ENCODE measurements at places on chromosomes 3 and 15.

DNA sequence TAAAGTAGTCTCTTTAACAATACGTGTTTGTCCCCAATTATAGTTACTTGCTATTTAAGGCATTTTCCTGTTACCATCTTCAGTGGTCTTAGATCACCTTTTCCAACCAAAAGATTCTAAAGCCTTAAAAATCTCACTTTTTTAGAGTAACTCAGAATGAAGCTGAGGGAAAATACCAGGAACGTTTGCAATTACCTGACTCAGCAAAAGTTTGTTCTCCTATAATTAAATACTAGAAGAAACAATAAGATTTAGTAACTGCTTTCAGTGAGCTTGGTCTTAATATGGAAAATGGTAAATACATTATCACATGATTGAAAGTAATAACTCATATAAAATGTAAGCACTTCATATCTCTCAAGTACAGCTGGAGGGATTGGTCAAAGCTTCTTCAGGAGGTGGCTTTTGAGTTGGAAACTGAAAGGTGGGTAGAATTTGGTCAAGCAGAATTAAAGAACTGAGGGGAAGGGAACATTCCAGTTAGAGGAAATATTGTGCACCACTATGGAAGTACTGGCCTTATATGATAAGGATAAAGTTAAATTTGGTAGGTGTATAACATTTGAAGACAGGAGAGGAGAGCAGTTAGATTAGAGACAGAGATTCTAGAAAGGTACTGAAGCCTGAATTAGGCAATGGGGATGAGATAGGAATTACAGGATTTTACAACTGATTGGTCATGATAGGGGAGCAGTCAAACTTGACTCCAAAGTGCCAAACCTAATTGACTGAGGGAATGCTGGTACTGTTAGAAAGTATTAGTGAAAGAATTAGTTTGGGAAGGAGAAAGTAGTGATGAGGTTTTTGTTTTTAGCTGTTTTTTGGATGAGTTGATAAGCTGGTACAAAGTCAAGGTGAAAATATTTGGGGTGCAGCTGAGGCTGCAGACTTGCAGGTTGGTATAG lies 21.9 kb downstream of the TSC22D2 start:
- DNase-seq: no peak

GRCh38 chr15:25431836-25432561 lies 6.8 kb downstream of the UBE3A start:
- DNase-seq: no peak

DNA sequence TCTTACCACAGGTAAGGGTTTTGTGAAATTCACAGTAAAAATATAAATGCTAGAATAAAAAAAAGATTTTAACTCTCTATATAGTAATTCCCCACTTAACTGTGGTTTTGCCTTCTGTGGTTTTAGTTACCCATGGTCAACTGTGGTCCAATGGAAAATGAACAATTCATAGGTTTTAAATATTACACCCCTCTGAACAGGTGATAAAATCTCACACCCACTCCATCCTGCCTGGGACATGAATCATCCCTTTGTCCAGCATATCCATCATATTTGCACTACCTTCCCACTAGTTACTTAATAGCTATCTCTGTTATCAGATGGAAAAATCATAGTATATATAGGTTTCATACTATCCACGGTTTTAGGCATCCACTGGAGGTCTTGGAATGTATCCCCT lies 49.2 kb downstream of the HDGFL3 start:
- peak; percentile 49 for DNase-seq

GRCh38 chr3:169384573-169384972 lies 278.9 kb downstream of the MECOM start:
- DNase-seq: no peak

DNA sequence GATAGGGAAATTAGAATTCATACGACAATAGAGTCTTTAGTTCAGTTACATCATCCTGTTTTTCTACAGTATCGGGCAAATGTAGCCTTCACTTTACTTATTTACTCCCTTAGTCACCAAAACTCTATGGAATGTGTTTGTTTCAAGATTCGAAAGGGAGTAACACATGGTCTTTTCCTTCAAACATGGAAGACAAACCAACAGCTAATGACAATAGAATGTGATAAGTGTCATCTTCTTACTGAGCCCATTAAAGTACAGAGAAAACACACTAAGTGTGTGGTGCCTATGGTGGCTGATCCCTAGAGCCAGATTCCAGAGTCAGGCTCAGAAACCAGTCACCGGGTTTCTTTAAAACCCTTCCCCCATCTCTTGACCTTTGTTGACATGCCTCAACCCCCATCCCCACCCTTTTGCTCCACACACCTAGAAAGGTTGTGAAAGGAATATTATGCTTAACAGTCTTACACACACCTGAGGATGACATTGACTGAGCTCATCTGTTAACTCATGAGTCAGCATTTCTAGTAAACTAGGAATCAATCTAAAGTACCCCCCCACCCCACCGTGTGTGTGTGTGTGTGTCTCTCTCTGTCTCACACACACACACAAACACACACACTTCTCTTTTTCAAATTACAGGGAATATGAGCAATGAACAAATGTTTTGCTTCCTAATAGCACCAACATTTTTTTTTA lies 549.6 kb upstream of the CCDC54 start:
- peak; percentile 81 for DNase-seq

DNA sequence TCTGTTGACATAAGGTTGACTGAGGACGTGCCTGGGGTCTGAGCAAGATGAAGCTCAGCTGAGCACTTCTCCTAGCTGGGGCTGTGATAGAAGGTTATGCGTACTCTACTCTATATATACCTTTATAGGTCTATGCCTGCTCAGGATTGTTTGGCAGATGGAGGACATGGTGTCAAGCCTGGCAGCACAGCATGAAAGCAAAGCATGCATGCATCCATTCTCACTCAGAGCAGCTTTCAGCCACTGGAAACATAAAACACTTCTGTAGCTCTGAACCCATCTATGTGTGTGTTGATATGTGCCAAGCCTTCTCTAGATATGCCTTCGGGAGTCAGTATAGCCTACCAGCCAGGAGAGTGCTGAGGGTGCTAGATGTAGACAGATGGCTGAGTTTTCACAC lies 142.3 kb upstream of the NUDT16 start:
- no peak for DNase-seq

DNA sequence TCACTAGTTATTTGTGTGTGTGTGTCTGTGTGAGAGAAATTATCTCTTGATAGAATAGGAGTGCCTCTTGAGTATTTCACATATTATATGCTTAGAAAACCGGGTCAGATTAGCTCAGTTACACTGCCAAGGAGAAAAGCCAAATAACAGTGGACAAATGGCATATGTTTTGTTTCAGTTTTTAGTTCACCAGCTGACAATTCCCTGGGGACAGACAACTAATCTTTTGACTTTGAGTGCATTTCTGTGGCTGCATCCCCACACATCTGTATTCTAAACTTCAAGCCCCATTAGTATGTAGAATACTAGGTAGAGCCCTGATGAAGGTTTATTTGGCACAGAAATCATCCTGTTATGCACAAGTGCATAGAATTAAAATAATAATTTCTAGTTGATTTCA lies 227.7 kb upstream of the CNTN3 start:
- no peak for DNase-seq

GRCh38 chr15:45179221-45179985 lies 8.4 kb downstream of the SHF start:
- peak; percentile 45 for DNase-seq

Data from epithelial cell of esophagus (primary cell).